WTC11 (cell line): ENCODE measurements at places on chromosomes 1 and 21.

DNA sequence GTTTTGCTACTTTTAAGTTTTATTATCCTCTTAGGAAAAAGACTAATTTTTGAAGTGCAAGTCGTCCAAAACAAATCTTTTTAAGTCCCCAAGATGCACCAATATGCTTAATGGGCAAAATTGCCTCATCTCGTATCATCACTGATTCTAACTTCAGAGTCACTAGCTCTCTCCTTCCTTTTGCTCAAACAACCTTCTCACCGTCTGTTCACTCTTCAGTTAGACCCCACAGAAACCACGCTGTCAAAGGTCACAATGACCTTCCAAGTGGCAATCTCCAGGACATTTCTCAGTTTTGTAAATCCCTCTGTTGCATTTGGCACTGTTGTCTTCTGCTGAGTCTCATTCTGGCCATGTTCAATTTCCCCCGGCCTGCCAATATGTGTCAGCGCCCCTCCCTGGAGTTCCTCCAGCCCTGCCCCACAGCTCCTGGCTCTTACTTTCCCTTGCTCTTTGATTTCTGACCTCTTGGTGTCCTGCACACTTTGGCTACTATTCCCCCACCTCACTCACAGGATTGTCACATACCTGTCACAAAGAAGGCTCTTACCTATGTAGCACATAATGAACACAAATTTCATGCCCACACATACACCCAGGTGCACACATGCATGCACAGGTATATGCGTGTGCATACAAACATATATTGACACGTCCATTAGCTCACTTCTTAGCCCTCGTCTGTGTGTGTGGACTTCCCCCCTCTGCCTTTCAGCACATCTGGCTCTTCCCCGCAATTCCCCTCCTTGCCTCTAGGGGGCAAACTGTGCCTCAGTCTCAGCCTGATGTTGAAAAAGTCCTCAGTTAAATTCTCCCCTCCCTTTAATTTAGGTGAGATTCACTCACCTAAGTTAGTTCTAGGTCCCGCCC, 354.0 kb upstream of the DUSP10 start:
- peak; percentile 72 for DNase-seq

DNA sequence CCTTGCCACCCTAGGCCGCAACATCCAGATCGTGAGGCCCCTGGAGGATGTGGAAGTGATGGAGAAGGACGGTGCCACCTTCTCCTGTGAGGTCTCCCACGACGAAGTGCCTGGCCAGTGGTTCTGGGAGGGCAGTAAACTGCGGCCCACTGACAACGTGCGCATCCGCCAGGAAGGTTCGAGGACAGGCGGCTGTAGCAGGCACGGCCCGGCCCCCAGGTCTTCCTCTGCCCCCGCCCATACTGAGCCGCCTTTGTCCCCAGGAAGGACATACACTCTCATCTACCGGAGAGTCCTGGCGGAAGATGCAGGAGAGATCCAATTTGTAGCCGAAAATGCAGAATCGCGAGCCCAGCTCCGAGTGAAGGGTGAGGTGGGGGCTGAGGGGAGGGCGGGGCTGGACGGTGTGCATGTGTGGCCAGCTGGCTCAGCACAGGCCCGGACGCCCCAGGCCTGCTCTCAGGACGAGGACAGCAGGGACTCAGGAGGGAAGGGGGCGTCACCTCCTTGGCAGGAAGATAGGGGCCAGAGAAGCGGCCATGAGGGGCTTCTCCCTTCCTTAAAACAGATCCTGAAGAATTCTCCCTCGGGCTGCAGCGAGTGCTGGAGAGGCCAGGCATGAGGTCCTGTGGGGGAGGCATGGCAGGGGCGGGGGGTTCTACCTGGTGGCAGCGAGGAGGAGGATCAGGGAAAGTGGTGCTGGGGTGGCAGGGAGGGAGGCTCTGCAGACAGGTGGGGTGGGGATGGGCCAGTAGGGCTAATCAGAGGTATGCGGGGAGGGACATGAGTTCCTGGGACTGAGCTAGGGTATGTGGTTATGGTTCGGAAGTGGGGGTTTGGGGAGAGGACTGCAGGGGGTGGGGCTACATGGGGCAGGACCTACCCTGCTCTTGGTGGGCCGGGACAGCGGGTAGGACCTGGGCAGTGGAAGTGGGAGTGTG, 69.9 kb downstream of the OBSCN start:
- DNase-seq, result no peak

- DNase-seq, result no peak
Observed at GRCh38 chr1:150876119-150876454, 312 bp downstream of the ARNT start.

GRCh38 chr1:174068000-174068399, 45.8 kb upstream of the RC3H1 start:
- no peak for DNase-seq

DNA sequence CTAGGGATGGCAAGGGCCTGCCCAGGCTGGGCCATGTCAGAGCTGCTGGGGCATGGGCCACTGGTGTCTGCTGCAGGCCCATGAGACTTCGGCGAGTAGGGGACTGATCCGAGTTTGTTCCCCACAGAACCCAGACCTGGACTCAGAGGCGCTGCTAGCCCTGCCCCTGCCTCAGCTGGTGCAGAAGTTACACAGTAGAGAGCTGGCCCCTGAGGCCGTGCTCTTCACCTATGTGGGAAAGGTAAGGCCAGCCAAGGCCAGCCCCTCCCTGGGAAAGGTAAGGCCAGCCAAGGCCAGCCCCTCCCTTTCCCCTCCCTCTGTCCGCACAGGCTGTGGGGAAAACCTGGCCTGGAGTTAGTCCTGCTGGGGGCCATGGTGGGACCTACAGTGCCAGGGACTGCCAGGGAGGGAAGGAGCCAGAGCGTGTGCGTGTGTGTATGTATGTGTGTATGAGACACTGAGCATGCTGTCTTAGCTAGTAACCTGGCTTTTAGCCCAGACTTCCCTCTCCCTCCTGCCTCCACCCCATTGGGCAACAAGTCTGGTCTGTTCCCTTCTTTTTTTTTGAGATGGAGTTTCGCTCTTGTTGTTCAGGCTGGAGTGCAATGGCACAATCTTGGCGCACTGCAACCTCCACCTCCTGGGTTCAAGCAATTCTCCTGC, 8.0 kb downstream of the FAAH start:
- peak; percentile 80 for DNase-seq

GRCh38 chr1:243542739-243543415, 287.0 kb downstream of the SDCCAG8 start:
- no peak for DNase-seq

GRCh38 chr1:30404341-30404740, 319.0 kb downstream of the MATN1 start:
- DNase-seq, result no peak
